ENCODE measurements at places on chromosomes 11 and 22. TPM values are rescaled to one million over a fixed set of nuclear protein-coding genes. Genes with fewer than 3 reads are reported as not detected.

- peaks cover 89% of the 10 kb centered on the region for H3K27me3 ChIP-seq
- no peak overlapping the region for H3K4me3 ChIP-seq
- H3K36me3 ChIP-seq, result no peaks in the 10 kb centered on the region
- no peak overlapping the region for H3K27ac ChIP-seq
- no peak for DNase-seq
These were observed 115.9 kb upstream of the SLC22A12 start for GRCh38 chr11:64475145-64475544.

- peaks cover 9% of the 10 kb centered on the region for H3K4me1 ChIP-seq
- H3K27ac ChIP-seq, result no peak overlapping the region
- no peaks in the 10 kb centered on the region for H3K27me3 ChIP-seq
These were observed 34.8 kb upstream of the FZD4 start for GRCh38 chr11:86990031-86990430.

DNA sequence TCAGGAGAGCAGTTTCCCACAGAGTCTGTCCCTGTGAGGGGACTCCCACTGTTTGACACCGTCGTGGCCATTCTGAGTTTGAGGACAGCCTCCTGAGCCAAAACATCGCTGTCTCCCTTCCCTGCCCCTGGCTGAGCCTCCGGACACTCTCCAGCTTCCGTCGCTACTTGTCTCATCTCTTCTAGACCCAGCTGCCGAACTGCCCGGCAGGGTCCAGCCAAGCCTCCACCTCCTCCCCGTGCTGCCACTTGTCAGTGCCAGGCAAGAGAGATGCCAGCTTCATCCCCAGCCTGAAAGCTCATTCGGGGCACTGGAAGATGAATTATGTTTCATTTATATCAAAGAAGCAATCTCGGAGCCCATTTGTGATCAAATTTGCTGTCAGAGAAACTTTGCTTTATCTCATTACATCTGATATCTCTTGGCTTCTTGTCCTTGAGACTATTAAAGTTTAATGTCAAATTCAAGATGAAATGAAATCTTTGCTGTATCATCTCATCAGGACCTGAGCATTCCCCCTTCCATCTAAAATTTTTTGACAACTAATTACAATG, 283.9 kb downstream of the BUD13 start:
- H3K36me3 ChIP-seq, result no peaks in the 10 kb centered on the region
- H3K4me1 ChIP-seq, result no peaks in the 10 kb centered on the region
- peaks cover 58% of the 10 kb centered on the region for H3K27me3 ChIP-seq
- no peak for DNase-seq

- H3K27ac ChIP-seq, result no peak overlapping the region
- DNase-seq, result no peak
- no peaks in the 10 kb centered on the region for H3K36me3 ChIP-seq
- no peak overlapping the region for H3K4me3 ChIP-seq
- H3K27me3 ChIP-seq, result no peaks in the 10 kb centered on the region
These were observed 138.7 kb upstream of the ZC3H12C start for GRCh38 chr11:109954534-109954933.

DNA sequence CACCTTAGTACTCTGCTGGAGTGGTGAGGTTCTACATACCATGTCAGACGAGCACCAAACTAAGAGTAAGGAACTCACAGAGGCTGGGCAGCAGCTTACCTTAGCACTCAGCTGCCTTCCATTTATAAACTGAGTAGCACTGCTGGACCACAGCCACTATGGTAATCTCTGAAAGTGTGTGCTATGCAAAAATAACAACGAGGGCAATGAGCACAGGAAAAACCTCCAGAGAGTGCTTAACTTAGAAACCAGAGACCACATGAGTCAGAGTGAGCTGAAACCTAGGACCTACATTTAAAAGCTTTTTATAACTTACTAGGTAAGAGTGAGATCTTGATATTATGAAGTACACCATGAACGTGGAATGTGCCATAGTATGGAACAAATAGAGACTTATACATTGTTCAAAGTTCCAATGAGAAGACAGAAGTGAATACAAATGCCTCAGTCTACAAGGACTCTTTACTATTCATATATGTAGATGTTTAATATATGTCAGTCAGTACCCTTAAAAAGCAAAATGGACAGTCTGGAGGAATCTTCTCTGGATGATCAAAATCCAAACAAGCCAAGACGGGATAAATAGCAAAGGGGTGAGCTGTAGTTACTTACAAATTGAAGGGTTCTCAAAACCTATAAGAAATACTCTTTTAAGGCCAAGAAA, 17.2 kb upstream of the CD59 start:
- no peak overlapping the region for H3K4me3 ChIP-seq
- peak; percentile 21 for DNase-seq
- H3K27ac ChIP-seq, result no peak overlapping the region
- 0 out of 2 replicates have a peak, but pooled peaks cover 8% of the 10 kb centered on the region for H3K36me3 ChIP-seq
- peaks cover 10% of the 10 kb centered on the region for H3K4me1 ChIP-seq
- H3K27me3 ChIP-seq, result no peaks in the 10 kb centered on the region

- no peaks in the 10 kb centered on the region for H3K36me3 ChIP-seq
- H3K4me3 ChIP-seq, result no peak overlapping the region
- H3K27me3 ChIP-seq, result no peaks in the 10 kb centered on the region
- H3K4me1 ChIP-seq, result no peaks in the 10 kb centered on the region
- DNase-seq, result no peak
These were observed 42.5 kb downstream of the ATG16L2 start for GRCh38 chr11:72856551-72857345.

DNA sequence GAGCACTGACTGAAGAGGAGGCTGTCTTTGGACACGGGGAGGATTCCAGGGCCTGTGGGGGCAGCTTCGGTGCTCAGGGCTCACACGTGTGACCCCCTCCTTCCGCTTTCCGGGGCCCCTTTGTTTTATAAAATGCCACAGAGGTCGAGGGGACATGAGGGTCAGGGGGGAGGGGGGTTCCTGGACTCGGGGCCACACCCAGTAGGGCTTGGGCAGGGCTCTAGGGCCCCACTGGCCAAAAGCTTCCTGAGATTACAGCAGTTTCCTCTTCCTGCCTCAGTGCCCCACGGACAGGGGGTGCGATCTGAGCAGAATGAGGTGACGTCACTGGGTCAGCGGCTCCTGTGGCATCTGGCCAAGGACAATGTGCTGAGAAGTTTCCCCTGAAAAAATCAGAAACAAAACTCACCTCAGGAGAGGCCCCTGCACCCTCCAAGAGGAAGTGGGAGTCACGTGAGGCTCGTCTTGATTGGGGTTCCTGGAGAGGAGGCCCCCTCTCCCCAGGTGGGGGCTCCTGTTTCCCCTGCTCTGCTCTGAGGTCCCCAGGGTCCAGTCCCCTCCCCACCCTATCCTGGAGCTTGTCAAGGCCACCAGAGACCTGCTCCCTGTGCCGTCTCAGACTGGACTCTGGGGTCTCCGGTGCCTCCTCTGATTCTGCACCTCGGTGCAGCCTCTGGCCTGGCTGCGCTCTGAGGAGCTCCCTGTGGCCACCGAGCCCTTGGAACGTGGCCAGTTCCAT, 6.4 kb upstream of the IFITM3 start:
- H3K4me3 ChIP-seq, result no peak overlapping the region
- no peaks in the 10 kb centered on the region for H3K36me3 ChIP-seq
- H3K27me3 ChIP-seq, result no peaks in the 10 kb centered on the region
- no peak for DNase-seq
- no peak overlapping the region for H3K27ac ChIP-seq

GRCh38 chr22:27775087-27775698, 26.4 kb downstream of the MN1 start:
- H3K27me3 ChIP-seq, result no peaks in the 10 kb centered on the region
- no peaks in the 10 kb centered on the region for H3K4me1 ChIP-seq
- no peaks in the 10 kb centered on the region for H3K36me3 ChIP-seq
- no peak overlapping the region for H3K4me3 ChIP-seq
- DNase-seq, result no peak
- H3K27ac ChIP-seq, result no peak overlapping the region

DNA sequence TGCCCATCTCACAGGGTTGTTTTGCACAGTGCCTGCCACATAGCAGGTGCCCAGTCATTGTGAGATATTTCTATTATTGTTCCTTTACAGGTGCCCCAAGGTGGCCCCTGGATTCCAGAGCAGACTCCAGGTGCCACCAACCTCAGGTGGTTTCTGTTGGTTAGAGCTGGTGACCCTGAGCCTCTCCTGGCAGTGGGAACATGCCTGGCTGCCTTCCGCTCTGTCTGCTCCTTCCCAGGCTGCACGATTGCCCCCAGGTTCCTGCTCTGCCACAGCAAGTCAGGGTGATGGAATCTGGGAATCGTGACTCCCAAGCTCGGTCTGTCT, 12.6 kb upstream of the OMP start:
- H3K27me3 ChIP-seq, result no peaks in the 10 kb centered on the region
- H3K27ac ChIP-seq, result no peak overlapping the region
- no peak for DNase-seq
- no peak overlapping the region for H3K4me3 ChIP-seq
- H3K36me3 ChIP-seq, result no peaks in the 10 kb centered on the region

DNA sequence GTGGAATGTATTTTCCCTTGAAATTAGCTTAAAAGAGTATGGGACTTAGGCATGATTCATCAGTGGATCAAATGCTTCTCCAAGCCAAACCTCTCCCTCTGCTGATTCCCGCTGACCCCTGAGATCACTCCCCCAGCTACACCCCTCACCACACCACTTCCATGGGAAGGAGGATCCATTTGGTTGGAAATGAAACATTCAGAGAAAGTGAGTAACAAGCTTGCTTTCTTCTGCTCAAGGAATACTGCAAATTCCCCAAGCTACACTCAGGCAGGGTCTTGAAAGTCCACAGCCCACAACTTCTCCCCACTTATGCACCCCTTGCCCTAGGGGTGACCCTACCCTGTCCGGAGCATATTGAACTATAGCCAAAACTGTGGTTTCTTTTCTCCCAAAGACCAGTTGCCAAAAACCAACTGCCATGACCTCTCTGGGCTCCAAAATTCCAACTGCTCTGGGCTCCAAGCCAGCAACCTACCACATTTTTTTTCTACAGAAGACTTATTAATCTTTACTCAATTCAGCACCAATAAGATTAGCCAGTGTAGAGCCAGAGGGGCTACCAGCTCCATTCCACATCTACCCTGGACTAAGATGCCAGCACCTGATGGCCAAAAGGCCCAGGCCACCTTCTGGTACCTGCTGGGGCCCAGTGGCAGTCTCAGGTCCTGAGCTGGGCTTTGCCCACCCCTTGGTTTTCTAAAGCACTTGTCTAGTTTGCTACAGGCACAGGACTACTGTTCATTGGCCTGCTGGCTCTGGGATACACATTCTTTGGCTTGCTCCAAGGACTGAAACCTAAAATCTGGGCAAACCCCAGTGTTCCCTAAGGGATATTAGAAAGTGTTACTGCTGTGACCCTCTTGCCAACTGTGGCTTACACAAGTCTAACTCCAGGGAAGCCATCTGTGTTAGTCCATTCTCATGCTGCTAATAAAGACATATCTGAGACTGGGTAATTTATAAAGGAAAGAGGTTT, 101.1 kb downstream of the MICAL3 start:
- DNase-seq, result peak; percentile 58
- no peak overlapping the region for H3K4me3 ChIP-seq
- peaks cover 52% of the 10 kb centered on the region for H3K4me1 ChIP-seq
- no peaks in the 10 kb centered on the region for H3K36me3 ChIP-seq
- peak overlapping the region; percentile 65 for H3K27ac ChIP-seq

GRCh38 chr11:125923633-125924032, 19.3 kb downstream of the DDX25 start:
- no peaks in the 10 kb centered on the region for H3K4me1 ChIP-seq
- H3K27ac ChIP-seq, result no peak overlapping the region
- H3K36me3 ChIP-seq, result no peaks in the 10 kb centered on the region
- no peak for DNase-seq
- no peak overlapping the region for H3K4me3 ChIP-seq
- peaks cover 3% of the 10 kb centered on the region for H3K27me3 ChIP-seq

- H3K4me3 ChIP-seq, result no peak overlapping the region
- H3K36me3 ChIP-seq, result no peaks in the 10 kb centered on the region
- H3K27ac ChIP-seq, result no peak overlapping the region
- no peak for DNase-seq
- H3K27me3 ChIP-seq, result no peaks in the 10 kb centered on the region
These were observed 113.8 kb upstream of the SLC5A12 start for GRCh38 chr11:26835611-26836010.

DNA sequence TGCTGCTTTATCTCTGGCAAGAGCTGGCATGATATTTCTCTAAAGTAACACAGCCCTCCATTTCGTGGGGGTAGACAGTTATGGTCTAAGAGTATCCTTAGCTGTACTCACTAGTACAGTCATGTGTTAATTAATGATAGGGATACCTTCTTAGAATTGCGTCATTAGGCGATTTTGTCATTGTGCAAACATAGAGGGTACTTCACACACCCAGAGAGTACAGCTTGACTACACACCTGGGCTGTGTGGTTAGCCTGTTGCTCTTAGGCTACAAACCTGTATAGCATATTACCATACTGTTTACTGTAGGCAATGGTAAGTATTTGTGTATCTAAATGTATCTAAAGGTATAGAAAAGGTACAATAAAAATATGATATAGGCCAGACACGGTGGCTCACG, 17.0 kb downstream of the XRCC6 start:
- no peaks in the 10 kb centered on the region for H3K27me3 ChIP-seq
- peaks cover 60% of the 10 kb centered on the region for H3K36me3 ChIP-seq
- H3K4me3 ChIP-seq, result no peak overlapping the region
- H3K4me1 ChIP-seq, result peaks cover 10% of the 10 kb centered on the region
- H3K27ac ChIP-seq, result no peak overlapping the region

DNA sequence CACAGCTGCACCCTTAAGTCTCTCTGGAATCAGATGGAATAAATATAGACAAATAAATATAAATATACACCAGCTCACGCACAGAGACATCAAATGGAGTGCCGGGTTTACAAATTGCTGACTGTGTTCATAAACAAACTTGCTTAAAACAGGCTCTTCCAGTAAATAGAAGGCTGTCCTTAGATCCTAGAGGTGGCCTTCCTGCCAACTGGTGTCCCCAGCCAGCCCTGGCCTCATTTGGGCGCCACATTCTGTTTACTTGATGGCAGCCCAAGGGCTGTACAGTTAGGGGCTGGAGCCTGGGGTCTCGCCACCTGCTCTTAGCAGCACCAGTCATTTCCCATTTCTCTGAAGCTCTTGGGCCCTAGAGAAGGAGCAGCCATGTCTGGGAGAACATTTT, 20.8 kb downstream of the ARFGAP2 start:
- no peak overlapping the region for H3K27ac ChIP-seq
- H3K27me3 ChIP-seq, result no peaks in the 10 kb centered on the region
- no peaks in the 10 kb centered on the region for H3K4me1 ChIP-seq
- no peaks in the 10 kb centered on the region for H3K36me3 ChIP-seq

- no peaks in the 10 kb centered on the region for H3K27me3 ChIP-seq
- H3K27ac ChIP-seq, result no peak overlapping the region
- DNase-seq, result no peak
- no peaks in the 10 kb centered on the region for H3K4me1 ChIP-seq
- H3K4me3 ChIP-seq, result no peak overlapping the region
- no peaks in the 10 kb centered on the region for H3K36me3 ChIP-seq
These were observed 35.1 kb upstream of the PDGFD start for GRCh38 chr11:104199053-104199452.

UNC93B1 gene
- total RNA-seq, result 66.8 TPM

OR51V1 gene
- not detected for total RNA-seq

SHISAL1 gene
- 2.2 TPM for total RNA-seq

HORMAD2 gene
- not detected for total RNA-seq

FGF19 gene
- total RNA-seq, result not detected

PSMD13 gene
- 255 TPM for total RNA-seq

MUC5AC gene
- 0.35 TPM for total RNA-seq

PITPNM1 gene
- total RNA-seq, result 79.8 TPM

MS4A12 gene
- total RNA-seq, result not detected

KRTAP5-9 gene
- not detected for total RNA-seq
